ENCODE measurements at places on chromosomes 4 and X.

DNA sequence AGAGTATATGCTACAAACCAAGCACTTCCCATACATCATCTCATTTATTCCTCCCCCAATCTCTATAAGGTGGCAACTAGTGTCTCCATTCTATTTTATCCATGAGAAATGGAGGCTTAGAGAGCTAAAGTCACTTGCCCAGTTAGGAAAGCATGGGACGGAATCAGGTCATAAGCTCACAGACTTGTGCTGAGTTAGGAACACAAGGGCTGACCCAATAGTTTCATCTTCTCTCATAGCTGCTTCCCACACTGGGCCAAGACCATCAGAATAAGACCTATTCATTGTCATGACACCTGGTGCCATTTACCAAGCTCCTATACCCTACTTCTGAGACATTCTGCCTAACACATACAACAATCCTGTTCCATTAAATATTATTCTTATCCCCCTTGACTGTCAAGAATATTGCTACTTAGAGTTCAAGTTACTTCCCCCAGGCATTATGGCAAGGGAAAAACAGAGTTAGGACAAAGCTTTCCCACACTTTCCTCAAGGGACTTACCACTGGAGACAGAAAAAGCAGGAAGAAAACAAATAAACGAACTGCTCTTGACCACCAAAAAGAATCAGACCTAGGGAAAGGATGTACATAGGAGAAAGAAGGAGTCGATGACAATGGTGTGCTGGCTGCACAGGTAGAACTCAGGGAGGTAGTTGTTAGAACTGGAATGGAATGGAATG lies 167.8 kb downstream of the LDB2 start:
- no peak for DNase-seq

DNA sequence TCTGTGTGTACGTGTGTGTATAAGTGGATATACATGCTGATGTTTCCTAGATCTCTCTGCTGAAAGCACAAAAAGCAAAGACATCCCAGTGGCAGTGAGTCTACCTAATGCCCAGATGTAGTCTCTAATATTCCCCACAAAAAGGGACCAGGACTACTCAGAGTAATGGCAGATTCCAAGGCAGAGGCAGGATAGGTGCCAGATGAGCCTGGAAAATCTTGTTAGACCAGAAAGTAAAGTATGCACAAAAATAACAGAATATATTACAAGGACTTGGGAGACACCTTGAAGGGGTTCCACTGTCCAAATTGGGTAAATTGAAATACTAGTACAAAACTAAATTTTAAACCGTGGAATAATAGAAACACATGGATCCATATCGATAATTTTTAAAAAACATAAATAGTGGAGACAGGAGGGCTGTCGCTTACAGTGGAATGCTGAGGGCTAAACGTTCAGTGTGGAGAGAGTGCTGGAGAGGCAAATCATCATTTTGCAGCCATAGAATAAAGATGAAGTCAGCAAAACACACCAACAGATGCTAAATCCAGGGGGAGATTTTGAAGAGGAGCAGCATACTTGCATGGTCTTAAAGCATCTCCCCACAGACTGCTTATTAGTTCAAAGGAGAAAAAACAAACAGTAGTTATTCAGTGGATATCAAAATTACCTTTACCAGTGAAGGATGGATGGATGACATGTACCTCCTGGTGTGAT lies 123.4 kb upstream of the TSPAN5 start:
- no peak for DNase-seq

- no peak for DNase-seq
Observed at GRCh38 chr4:52103319-52103718, 52.2 kb downstream of the SPATA18 start.

GRCh38 chr4:99855678-99856077 lies 38.5 kb downstream of the LAMTOR3 start:
- no peak for DNase-seq

GRCh38 chr4:29276150-29276549 lies 1444.0 kb upstream of the PCDH7 start:
- no peak for DNase-seq

GRCh38 chr4:21697583-21697982 lies 251.0 kb downstream of the KCNIP4 start:
- no peak for DNase-seq

- no peak for DNase-seq
Observed at GRCh38 chr4:53714236-53715140, 123.2 kb upstream of the LNX1 start.

DNA sequence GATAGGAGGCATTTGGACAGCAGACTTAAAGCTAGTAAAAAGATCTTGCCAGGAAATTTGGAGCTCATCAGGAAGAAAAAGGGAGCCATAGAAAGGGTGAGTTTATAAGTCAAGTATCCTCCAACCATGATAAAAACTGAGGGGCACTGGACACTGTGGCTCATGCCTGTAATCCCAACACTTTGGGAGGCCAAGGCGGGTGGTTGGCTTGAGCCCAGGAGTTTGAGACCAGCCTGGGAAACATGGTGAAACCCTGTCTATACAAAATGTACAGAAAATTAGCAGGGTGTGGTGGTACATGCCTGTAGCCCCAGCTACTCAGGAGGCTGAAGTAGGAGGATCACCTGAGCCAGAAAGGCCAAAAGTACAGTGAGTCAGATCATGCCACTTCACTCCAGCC lies 48.7 kb downstream of the ANTXR2 start:
- no peak for DNase-seq

GRCh38 chr4:188428935-188429334 lies 289.7 kb downstream of the TRIML1 start:
- no peak for DNase-seq

- DNase-seq, result no peak
Observed at GRCh38 chr4:5773271-5773555, 62.2 kb downstream of the EVC start.
